ENCODE measurements at places on chromosomes 2 and 18. TPM values are rescaled to one million over a fixed set of nuclear protein-coding genes. Genes with fewer than 3 reads are reported as not detected.

DNA sequence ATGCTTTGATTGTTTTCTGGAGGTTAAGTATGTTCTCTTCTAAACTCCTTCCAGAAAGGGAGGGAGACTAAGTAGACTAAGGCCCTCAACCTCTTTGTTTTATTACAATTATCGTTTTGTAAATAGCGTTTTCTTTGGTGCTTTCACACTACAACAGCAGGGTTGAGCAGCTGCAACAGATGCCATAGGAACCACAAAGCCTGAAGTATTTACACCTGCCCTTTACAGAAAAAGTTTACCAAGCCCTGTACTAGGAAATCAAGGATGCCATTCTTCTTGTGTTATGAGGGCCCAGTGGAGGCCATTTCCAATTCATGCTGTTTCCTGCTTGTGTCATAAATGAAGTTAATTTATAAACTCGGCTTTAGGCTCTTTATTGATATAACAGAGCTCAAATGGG lies 914.8 kb downstream of the DCDC2C start:
- no peak for DNase-seq

GRCh38 chr2:111175615-111176014 lies 54.9 kb downstream of the BCL2L11 start:
- no peak for DNase-seq

- DNase-seq: no peak
Observed at GRCh38 chr2:57180042-57180567, 866.5 kb upstream of the VRK2 start.

GRCh38 chr2:173681881-173682650 lies 283.1 kb downstream of the SP3 start:
- DNase-seq: no peak

DNA sequence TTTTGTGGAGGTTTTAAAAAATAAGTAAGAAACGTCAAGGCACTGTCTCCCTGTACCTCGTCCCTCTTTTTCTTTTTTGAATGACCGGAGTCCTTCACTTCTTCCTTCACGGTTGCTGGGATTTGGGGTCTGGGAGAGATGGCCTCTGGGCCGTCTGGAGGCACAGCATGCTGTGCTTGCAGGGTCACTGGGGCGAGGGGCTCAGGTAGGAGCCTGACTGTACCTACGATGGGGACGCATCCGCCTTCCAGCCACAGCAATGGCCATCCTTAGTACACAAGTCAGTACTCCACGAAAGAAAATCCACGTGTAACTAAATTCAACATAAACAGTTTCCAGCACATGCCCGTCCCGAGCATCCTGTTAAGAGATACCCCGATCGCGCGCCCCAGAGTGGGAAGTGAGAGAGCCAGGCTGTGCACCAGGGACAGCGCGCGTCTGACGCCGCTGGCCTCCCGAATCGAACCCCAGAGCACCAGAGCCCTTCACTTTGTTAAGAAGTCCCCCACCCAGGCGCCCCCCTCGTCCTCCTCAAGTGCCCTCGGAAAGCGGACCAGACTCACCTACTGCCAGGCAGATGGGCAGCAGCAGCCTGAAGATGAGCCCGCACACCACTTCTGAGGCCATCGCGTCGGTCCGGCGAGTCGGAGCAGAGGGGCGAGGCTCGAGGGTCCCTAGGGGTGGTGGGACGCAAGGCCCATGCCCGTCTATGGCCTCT lies 1.2 kb downstream of the PIEZO2 start:
- no peak for DNase-seq

DNA sequence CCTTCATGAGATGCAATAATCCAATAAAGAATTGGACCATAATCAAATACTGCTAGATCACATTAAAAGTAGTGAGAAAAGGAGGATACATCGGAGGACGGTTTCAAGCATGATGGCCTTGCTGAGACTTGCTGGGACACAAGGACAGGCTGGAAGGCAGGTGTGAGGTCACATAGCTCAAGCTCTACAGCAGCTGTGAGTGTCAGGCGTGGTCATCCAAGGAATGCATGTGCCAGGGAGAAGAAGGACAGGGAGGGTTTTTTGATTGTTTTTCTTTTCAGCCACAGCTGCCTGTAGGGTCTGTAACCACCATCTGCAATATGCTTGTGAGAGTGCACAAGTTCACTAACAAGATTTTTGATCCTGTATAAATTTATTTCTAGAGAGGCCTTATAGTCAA lies 57.6 kb downstream of the BMP10 start:
- no peak for DNase-seq

DNA sequence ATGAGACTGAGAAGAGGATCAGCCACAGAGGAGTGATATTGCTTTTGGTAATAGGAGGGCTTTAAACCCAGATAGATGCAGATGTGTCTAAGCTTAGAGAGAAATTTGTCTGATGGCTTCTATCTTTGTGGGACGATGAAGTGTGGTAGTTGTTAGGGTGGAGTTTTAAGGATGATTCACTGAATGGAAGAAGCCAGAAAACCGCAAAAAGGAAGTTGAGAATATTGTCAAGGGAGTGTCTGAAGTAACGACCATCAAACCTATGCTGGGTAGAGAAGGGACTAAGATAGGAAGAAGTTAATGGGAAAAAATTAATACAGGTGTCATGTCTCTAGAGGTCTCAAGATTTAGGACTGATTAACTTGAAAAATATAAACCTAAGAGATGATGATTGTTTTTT lies 195.6 kb upstream of the MC4R start:
- DNase-seq: no peak

GRCh38 chr2:147405651-147406050 lies 439.2 kb upstream of the ACVR2A start:
- no peak for DNase-seq

DNA sequence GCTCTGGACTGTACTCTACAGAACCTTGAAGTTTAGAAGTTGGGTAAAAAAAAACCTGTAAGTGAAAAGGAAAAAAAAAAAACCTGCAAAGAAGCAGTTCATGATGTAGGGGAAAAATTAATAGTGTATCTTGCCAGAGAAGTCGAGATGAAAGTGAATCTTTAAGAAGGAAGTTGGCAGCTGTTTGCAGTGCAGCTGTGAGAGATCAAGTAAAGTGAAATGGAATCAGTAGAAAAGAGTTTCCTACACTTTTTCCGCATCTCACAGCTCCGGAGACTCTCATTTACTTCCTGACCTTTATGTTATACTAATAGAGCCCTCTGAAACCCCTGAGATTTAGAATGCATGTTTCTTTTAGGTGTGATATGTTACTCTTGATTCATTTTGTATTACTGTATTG lies 19.2 kb downstream of the RNMT start:
- DNase-seq: no peak

- no peak for DNase-seq
Observed at GRCh38 chr2:43054367-43054766, 172.0 kb downstream of the ZFP36L2 start.

- DNase-seq: no peak
Observed at GRCh38 chr2:58634653-58635370, 393.7 kb upstream of the FANCL start.

DNA sequence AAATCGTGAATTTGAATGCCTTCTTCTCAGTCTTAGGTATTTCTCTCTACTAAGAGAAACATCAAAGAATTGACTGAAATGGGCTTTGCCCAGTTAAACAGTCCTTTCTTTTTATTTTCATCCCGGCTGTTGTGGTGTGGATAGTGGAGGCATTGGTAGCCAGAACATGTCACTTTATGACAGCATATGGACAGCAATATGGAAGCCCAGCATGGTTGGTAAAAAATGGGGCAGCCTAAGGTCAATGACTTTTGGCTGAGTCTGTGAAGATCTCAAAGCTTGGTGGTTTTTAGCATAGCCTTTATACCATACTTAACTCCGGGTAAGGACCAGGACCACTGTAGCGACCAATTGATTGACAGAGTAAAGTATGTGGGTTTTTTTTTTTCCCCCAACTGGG lies 3.2 kb downstream of the CERS6 start:
- no peak for DNase-seq

DNA sequence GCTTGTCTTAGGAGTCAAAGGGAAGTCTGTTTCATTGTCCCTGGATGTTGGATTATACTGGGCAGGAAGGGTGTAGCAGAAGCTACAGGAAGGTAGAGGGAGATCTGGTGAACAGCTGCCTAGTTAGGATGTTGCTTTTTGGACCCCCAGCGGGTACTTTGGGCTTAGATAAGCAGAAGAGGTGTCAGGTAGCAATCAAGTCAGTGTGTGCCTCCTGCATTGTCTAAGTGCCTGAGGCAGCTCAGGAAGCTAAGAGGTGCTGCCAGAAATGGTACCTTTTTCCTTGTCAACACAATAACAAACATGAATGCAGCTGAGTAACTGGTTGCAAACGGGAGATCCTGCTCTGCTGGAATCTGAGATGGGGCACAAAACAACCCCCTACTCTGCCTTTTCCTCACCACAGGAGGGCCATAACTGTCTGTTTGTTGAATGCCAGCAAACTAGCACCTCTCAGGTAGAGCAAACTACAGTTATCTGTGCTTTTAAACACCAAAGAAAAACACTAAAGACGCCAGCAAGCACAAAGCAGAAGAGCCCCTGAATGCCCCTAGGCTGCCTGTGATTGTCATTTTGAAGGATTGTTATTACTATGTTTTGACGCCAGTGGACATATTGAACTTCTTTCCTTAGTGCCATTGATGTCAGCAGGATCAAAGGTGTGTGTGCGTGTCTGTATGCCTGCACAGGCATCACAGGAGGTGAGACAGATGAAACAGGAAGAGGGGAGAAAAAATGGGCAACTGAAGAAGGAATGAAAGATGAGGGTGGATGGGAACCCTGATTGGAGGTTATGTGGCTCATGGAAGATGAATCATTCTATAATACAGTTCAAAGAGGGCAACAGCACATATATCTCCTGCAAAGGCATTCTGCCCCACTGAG lies 151.4 kb downstream of the ETAA1 start:
- DNase-seq: no peak

DNA sequence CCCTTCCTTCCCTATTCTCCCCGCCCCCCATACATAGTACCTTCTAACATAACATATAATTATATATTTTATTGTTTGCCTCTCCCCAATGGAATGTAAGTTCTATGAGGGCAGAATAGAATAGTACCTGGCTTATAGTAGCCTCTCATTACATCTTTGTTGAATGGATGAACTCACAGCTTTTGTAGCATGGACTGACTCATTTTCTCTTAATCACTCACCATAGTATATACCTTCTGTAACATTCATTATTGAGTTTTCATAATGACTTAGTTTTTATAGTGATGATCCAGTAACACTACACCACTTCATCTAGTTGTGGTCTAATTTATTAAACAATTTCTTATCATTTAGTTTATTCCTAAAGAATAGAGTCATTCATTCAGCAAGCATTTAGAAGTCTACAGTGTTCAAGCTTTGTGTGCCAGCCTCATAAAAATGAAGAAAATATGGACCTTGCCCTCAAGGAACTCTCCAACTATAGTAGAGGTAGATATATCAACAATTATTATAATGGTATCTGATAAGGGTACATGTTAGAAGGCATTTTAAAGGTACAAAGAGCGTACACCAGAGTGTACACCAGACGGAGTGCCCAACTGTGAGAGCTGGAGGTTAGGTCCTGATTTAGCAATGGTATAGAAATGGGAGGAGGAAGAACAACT lies 31.1 kb downstream of the NCOA1 start:
- DNase-seq: no peak

DNA sequence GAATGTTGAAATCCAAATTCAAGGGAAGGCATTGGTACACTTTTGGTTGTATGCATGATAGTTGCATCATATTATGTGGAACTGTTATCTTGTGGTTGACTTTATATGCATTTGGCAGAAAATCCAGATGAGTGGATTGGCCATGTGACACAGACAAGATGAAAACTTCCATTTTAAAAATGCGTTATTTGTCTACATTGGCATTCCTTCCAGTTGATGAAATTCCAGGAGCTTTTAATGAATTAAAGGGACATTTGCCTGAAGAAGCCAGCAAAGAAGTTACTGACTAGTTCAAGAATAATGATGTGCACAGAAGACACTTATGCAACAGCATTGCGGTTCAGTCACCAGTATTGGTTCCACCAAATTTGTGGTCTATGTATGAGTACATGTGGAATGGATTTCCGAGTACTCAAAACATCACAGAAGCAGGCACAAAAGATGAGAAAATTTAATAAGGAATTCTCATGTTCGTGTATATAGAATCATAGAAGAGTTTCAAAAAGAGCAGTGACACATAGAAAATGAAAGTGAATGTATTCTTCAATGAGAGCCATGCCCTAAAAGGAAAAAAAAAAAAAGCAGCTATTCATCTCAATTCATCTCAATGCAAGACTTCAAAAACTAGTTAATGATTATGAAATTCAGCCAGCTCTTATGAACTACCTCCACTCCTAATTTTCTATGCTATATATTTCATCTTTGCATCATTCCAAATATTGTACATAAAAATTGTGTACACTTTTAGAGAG lies 232.1 kb downstream of the RBM43 start:
- no peak for DNase-seq

DNA sequence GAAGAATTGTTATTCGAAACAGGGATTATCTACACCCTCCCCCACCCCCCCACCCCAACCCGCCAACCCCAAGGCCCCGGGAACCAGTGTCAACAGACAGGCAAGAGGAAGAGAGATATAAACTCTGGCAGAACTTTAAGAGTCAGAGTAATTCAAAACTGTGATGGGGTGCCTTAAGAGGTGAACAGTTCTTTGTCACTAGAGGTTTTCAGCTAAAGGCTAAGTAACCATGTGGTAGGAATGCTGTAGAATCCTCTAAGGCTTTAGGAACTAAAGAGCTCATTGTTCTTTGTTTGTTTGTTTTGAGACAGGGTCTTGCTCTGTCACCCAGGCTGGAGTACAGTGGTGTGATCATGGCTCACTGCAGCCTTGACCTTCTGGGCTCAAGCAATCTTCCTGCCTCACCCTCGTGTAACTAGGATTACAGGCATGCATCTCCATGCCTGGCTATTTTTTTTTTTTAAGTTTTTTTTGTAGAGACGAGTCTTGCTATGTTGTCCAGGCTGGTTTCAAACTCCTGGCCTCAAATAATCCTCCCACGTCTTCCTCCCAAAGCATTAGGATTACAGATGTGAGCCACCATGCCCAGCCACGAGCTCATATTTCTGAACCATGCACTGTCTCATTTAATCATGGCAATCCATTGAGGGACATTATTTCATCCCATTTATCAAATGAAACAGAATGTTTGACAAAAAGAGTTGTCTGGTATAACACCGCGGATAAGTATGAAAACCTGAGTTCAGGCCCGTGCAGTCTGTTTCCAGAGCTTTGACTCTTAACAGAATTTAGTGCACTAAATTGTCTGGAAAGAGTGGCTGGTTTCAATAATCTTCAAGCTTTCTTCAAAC lies 20.8 kb upstream of the TMEM17 start:
- DNase-seq: no peak

DNA sequence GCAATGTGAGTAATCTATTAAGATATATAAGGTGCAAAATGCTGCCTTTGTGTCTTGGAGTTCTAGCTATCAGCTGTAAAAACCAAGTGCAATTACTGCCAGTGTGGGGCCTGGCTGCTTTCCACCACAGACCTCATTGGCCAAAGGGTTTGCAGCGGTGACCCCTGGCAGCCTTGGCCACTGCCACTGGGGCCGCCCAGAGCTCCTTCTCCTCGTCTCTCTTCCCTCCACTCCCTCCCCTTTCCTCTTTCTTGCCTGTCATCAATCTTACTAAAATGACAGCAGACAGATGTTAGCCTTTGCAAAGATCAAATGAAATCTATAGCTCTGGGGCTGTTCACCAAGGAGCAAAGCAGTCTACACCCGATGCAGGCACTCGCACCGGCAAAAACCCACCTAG lies 986.3 kb downstream of the BCL11A start:
- no peak for DNase-seq

The TCF23 gene
- polyA plus RNA-seq: not detected

The ATP8B1 gene
- polyA plus RNA-seq: 8.8 TPM

The SCN1A gene
- polyA plus RNA-seq: not detected

The TCF7L1 gene
- polyA plus RNA-seq: 4.1 TPM

The MALL gene
- polyA plus RNA-seq: 115 TPM

The FKBP7 gene
- 15.2 TPM for polyA plus RNA-seq

The LYPD6B gene
- not detected for polyA plus RNA-seq

The AQP12B gene
- polyA plus RNA-seq: not detected

The REG1A gene
- polyA plus RNA-seq: not detected

The C2orf66 gene
- polyA plus RNA-seq: 0.05 TPM

The TPO gene
- not detected for polyA plus RNA-seq

Measured in A549 (cell line).